NCI-H510A (cell line): ENCODE measurements at places on chromosomes 5 and 9.

- no peak for DNase-seq
Measured at GRCh38 chr9:113476511-113476916, 13.0 kb downstream of the RGS3 start.

- peak; percentile 90 for DNase-seq
Measured at GRCh38 chr5:893711-894110, 1.0 kb downstream of the TRIP13 start.

- no peak for DNase-seq
Measured at GRCh38 chr9:127943011-127943662, 5.5 kb upstream of the DPM2 start.

DNA sequence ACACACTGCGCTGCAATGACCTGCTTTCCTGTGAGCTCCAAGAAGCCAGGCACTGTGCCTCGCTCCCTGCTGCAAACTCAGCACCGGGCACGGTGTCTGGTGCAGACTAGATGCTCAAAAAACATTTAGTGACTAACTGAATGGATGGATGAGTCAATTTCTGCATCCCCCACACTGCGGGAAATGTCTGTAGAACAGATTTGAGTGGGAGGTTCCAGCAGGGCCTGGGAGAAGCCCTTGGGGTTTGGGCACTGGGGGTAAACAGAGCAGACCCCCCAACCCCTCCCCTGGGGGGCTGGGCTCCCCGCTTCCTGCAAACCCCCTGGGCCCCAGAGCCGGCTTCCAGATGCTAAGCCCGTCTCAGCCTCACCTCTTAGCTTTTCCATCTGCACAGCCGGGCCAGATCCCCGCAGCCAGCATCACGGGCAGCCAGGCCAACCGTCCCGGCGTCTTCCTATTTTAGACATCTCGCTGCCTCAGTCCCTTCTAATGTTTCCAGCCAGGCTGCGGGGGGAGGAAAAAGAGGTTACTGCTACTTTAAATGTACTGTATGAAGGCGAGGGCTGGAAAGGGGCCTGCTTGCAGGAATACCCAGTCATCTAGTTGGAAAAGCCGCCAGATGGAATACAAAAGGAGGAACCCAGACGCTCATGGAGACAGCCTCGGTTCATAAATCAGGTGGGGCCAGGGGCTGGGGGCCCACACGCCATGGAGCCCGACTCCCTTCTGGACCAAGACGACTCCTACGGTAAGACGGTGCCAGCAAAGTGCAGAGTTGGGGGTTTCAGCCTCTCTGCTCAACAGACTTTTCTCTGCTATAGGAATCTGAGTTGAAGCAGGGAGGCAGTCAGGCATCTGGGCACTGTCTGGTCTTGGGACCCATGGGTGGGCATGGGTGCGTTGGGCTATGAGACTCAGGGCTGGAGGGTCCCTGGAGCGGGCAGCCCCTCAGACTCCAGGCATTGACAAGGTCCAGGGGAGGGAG lies 67.1 kb upstream of the GGTA1 start:
- DNase-seq: no peak

DNA sequence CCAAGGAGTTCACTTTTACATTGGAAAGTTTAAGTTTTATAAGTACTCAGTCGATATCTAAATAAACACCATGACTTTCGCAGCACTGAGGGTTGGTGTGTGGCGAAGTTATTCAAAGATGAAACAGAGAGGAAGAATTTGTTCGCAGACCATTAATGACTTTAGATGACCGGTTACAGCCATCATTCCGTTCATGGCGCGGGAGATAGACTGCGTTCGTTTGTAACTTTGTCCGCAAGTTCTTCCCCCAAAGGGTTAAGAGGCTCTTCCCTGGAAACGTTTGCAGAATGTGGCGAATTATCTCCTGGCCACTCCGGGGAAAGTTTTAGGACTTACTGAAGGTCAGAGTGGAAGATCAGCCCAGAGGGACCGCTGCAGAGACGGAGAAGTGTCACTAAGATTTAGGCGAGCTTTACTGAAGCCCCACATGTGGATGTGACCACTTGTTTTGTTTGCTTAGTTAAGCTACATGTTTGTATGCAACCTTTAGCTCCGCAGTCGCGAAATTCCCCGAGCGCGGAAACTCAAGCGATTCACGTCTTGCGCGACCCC lies 2.2 kb upstream of the FOXD1 start:
- DNase-seq: no peak

DNA sequence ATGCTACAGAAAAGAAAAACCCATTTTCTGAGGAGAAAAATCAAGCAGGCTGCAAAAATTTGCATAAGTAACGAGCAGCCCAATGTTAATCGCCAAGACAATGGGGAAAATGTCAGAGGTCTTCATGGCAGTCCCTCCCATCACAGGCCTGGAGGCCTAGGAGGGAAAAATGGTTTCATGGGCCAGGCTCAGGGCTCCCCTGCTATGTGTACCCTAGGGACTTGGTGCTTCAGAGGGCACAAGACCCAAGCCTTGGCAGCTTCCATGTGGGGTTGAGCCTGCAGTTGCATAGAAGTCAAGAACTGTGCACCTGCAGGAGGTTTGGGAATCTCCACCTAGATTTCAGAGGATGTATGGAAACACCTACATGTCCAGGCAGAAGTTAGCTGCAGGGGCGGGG lies 10.4 kb downstream of the CAAP1 start:
- DNase-seq: no peak

DNA sequence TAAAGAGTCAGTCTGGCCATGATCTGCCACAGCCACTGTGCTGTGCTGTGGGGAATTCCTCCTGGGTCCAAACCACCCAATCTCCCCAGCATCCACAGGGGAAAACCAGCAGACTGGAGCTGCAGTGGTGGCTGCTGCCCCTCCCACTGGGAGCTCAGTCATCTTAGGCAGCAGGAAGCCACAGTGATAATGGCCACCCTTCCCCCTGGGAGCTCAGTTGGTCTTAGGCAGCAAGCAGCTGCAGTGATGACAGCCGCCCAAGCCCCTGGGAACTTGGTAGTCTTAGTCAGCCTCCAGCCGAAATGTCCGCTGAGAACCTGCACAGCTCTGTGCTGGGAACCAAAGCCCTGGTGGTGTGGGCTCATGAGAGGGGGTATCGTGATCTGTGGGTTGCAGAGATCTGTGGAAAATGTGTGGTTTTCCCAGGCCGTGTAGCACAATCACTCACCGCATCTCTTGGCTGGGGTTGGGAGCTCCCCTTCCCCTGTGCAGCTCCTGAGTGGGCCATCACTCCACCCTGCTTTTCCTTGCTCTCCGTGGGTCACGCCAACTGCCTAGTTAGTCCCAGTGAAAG lies 38.4 kb upstream of the SMIM15 start:
- DNase-seq: no peak
